ENCODE measurements at places on chromosomes 6 and 20.

DNA sequence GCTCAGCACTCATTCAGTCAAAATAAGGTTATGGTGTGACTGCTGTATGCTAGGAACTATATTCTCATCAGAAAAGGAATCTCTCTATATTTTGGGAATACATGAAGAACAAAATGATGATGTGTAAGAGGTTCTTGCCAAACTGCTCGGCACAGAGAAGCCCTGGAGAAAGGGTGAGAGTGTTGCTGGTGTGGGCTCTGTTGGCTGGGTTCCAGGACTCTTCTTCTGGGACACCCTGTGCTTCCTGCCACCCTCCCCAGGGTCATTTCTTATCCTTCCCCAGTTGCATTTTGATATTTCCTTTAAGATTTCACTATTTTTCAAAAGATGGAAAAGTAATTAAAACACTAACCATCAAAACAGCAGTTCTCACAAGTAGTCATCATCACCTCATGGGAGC lies 28.8 kb downstream of the CST1 start:
- no peak for DNase-seq

DNA sequence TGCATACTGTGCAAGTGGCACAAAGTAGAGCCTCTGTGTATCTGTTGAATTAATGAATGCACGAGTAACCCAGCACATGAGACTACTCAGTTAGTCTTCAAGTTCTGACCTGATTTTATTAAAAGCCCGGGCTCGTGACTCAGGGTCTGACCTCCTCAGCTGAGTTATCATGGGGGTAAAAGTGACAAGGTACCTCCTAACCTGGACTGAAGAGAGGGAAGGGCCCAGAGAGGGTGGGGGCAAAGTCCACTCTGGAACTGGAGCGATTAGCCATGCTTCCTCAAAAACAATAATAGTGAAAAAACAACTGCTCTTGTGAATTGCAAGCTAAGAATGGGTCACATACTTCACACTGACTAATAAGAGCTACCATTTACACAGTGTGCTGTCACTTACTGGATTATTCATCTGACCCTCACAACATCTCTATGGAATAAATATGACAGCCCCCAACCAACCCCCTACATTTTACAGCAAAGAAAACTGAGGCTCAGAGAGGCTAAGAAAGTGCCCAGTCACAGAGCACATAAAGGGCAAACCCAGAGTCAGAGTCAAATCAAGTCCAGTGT lies 26.7 kb downstream of the TRERF1 start:
- no peak for DNase-seq

- DNase-seq: no peak
Measured at GRCh38 chr6:113511100-113511499, 346.0 kb upstream of the MARCKS start.

DNA sequence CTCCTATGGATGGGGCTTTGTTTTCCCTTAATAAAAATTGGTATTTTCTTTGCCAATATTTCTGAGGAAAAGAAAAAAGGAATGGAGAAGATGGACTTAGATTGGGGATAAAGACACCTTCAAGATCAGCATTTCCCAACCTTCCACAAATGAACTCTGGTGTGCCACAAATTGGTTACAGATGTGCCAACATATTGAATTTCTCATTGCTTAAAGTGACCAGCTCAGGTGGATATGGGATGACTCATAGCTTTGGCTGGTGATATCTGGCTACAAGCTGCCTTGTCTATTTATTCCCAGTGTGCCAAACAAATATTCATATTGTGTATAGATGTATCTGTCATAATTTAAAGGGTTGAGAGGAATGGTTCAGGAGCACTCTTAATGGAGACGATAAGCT lies 32.5 kb downstream of the THEMIS start:
- DNase-seq: no peak

DNA sequence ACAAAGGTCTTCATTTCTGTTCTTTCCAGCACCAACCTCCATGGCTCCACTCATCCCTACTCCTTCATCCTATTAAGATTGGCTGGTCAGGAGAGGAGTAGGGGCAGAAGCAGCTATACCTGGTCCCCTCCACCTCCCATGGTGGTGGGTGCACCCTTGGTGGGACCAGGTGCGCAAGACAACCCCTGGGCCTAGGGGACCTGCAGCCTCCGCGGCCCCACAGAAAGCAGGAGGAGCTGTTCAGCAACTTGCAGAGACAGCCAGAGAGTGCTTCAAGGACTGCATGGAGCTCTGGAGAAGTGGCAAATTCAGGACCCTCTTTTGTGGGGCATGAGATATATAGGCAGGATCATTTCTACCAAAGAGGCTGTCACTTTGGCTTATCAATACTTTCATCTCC lies 9.8 kb downstream of the ULBP2 start:
- no peak for DNase-seq

GRCh38 chr20:58340853-58341252 lies 31.3 kb downstream of the RAB22A start:
- DNase-seq: no peak

GRCh38 chr20:33169176-33169794 lies 1.3 kb downstream of the BPIFA2 start:
- DNase-seq: no peak
